Vagina (tissue), 2 donors: ENCODE measurements at places on chromosomes 4 and X.

- DNase-seq: no peak
Measured at GRCh38 chr4:153013202-153013977, 77.3 kb downstream of the FHDC1 start.

GRCh38 chr4:144296941-144297340, 156.4 kb upstream of the GYPA start:
- DNase-seq: no peak

DNA sequence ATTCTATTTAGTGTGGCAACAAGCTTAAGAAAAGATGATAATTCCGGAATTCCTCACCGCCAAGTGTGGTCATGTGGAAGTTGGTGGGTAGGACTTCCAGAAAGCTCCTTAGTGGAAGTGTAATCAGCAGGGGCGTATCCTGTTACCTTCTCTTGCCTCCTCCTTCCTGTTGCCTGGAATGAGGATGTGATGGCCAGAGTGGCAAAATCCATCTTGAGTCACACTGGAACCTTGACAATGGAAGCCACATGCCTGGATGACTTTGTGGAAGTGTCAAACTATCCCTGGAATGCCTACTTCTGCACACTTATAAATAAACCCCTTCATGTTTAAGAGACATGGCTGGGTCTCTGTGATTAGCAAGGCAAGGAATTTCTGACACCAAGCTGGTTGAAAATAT, 191.0 kb downstream of the PRDM5 start:
- no peak for DNase-seq

GRCh38 chr4:99921174-99921573, 25.2 kb downstream of the DNAJB14 start:
- DNase-seq: no peak

DNA sequence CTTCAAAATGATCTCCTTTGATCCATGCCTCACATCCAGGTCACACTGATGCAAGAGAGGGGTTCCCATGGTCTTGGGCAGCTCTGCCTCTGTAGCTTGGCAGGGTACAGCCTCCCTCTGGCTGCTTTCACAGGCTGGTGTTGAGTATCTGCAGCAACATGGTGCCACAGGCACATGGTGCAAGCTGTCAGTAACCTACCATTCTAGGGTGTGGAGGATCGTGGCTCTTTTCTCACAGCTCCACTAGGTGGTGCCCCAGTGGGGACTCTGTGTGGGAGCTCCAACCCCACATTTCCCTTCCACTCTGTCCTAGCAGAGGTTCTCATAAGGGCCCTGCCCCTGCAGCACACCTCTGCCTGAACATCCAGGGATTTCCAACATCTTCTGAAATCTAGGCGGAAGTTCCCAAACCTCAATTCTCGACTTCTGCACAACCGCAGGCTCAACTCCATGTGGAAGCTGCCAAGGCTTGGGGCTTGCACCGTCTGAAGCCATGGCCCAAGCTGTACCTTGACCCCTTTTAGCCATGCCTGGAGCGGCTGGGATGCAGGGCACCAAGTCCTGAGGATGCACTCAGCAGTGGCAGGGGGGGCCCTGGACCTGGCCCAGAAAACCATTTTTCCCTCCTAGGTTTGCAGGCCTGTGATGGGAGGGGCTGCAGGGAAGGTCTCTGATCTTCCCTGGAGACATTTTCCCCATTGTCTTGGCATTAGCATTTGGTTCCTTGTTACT, 137.8 kb upstream of the NUDT6 start:
- DNase-seq: no peak

DNA sequence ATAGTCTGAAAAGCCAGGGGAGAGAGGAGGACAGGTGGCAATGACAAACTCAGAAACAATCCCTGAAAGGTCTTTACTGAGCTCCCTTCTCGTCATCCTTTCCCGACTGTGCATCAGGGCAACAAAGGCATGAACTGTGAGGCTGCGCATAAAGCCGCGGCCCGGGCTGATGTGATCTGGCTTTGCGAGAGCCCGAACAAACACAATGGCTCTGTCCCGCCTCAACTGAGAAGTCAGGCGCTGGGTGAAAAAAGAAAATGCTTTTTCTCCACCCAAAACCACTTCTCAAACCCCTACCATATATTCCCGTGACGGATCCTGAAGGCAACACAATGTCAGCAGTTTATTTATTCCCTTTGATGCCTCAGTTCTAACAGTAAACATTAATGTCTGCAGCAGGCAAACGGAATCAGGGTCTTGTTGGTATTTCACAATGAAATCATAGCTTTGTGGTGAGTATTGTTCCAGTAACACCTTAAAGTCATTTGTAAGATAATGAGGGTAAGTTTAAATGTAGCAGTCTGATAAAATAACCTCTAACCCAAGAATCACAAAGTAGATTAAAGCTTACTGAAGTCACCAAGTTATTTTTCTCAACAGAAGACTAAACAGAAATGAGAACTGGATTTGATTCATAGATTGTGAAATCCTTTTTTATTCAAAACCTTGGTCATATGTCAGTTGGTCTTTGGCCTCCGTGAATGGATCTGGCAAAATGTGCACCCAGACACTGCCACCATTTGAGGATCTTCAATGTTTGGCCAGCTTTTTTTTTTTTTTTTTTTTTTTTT, 67.4 kb downstream of the APBB2 start:
- no peak for DNase-seq
